ENCODE measurements at places on chromosomes 11 and 22. TPM values are rescaled to one million over a fixed set of nuclear protein-coding genes. Genes with fewer than 3 reads are reported as not detected.
A peak's percentile ranks its signal among the peaks of the same experiment; 100 is the strongest.

Gene SLC22A25
- total RNA-seq: not detected

Gene SGSM1
- total RNA-seq: 0.25 TPM

Gene SMIM35
- total RNA-seq: not detected

Gene INSC
- total RNA-seq: not detected

Gene RTN4RL2
- total RNA-seq: 0.09 TPM

Gene GLB1L3
- not detected for total RNA-seq

Gene PEX26
- total RNA-seq: 35.6 TPM

- no peaks in the 10 kb centered on the region for H3K27me3 ChIP-seq
- H3K36me3 ChIP-seq: no peaks in the 10 kb centered on the region
- DNase-seq: no peak
- no peaks in the 10 kb centered on the region for H3K4me1 ChIP-seq
- no peak overlapping the region for H3K4me3 ChIP-seq
These were observed 123.4 kb upstream of the CSNK2A3 start for GRCh38 chr11:11476499-11476898.

GRCh38 chr11:15927196-15927863 is 429.0 kb downstream of the SOX6 start:
- no peak overlapping the region for H3K4me3 ChIP-seq
- H3K36me3 ChIP-seq: no peaks in the 10 kb centered on the region
- DNase-seq: no peak
- H3K4me1 ChIP-seq: no peaks in the 10 kb centered on the region
- no peaks in the 10 kb centered on the region for H3K27me3 ChIP-seq

DNA sequence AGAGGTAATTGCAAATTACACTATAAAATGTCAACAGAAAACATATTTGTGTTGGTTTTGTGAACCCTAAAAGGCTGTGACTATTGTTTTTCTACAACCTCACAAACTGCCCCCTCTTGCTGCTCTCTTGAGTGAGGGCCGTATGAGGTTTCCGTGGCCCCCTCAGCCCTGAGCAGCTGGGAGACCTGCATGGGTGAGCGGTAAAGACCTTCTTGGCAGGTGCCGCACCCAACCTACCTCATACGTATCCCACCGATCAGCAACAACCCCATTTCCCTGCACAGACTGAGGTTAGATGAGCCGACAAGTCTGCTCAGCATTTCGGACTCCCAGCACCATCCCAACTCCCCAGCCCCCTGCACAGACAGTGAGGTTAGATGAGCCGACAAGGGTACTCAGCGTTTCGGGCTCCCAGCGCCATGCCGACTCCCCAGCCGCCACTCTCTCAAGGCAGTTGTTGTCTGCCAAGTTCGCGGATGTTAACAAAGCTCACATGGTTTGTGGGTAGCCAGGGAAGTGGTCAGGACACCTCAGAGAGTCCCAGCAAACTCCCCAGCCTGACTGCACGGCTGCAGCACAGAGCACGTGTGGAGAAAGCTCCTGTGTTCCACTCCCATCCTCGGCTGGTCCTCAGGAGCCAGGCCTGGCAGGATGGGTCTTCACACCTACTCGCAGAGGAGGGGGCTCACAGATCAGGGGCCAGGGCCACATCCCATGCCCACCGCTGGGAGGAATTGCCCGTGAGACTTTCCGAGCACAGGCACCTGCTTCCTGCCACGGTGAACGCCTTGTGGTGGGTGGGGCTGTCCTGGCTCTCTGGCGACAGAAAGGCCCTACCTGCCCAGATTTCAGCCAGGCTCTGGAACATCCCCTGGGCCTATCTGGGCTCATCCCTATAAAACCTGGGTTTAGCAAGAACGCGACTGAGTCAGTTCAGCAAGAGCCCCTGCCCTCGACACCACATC is 502.9 kb downstream of the BRD1 start:
- H3K27me3 ChIP-seq: no peaks in the 10 kb centered on the region
- H3K4me3 ChIP-seq: no peak overlapping the region
- no peak overlapping the region for H3K27ac ChIP-seq
- H3K4me1 ChIP-seq: no peaks in the 10 kb centered on the region

DNA sequence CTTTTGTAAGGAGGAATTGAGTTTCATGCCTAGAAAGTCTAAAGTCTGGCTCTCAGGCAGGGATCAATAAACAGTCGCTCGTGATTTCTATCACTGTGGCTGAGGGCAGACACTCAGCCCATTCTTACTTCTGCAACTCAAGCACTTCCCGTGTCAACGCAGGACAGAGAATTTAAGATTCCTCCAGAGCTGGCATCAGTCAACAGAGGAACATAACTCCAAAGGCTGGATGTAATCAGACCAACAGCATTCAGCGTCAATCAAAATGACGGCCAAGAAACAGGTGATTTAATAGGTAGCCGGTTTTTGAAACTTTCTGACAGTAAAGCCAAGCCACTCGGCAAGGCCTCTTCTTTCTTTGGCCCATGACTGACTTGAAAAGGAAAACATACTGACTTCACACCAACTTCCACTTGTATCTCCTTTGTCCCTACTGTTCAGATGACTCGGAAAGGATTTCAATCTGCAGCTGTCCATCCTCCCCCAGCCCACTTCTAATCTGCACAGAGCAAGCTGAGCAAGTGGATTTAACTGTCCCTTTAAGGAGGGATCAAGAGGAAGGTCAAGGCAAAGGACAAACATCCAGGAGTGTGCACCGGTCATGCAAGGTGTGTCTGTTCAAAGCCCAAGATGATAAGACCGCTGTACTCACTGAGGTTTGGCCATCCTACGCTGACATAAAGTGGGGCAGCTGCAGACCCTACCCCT is 9.5 kb downstream of the VPS37C start:
- H3K4me1 ChIP-seq: peaks cover 46% of the 10 kb centered on the region
- H3K27me3 ChIP-seq: no peaks in the 10 kb centered on the region
- peak overlapping the region; percentile 86 for H3K27ac ChIP-seq
- H3K4me3 ChIP-seq: no peak overlapping the region
- H3K36me3 ChIP-seq: no peaks in the 10 kb centered on the region

GRCh38 chr11:71147331-71147730 is 105.0 kb downstream of the SHANK2 start:
- peaks cover 22% of the 10 kb centered on the region for H3K27me3 ChIP-seq
- no peaks in the 10 kb centered on the region for H3K4me1 ChIP-seq
- H3K36me3 ChIP-seq: no peaks in the 10 kb centered on the region
- no peak for DNase-seq
- H3K4me3 ChIP-seq: no peak overlapping the region

DNA sequence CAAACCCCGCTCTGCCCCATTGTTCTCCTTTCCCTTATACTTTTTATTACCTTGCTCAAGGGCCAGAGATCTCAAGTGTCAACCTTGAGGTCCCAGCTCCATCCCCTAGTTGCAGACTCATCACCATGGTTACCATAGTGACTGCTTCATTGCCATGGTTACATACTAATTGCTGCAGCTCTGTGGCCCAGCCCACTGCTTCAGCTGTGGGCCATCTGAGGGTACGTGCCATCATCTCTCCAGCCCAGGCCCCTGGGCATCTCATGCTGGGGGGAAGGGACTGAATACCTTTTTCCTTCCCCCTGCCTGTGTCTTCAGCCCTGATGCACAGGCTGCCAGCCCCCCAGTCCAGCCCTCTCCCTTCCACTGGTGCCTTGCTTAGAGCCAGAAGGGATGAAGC is 22.2 kb downstream of the TREH start:
- no peaks in the 10 kb centered on the region for H3K27me3 ChIP-seq
- H3K4me1 ChIP-seq: no peaks in the 10 kb centered on the region
- no peak overlapping the region for H3K27ac ChIP-seq
- H3K36me3 ChIP-seq: peaks cover 15% of the 10 kb centered on the region
- H3K4me3 ChIP-seq: no peak overlapping the region
- no peak for DNase-seq

- H3K4me1 ChIP-seq: no peaks in the 10 kb centered on the region
- no peaks in the 10 kb centered on the region for H3K27me3 ChIP-seq
- DNase-seq: no peak
- H3K4me3 ChIP-seq: no peak overlapping the region
- no peak overlapping the region for H3K27ac ChIP-seq
These were observed 8.4 kb upstream of the MMP12 start for GRCh38 chr11:102883141-102883540.

GRCh38 chr11:67468456-67468758 is 644 bp downstream of the TMEM134 start:
- no peaks in the 10 kb centered on the region for H3K36me3 ChIP-seq
- peak overlapping the region; percentile 41 for H3K27ac ChIP-seq
- H3K4me3 ChIP-seq: peak overlapping the region; percentile 86

DNA sequence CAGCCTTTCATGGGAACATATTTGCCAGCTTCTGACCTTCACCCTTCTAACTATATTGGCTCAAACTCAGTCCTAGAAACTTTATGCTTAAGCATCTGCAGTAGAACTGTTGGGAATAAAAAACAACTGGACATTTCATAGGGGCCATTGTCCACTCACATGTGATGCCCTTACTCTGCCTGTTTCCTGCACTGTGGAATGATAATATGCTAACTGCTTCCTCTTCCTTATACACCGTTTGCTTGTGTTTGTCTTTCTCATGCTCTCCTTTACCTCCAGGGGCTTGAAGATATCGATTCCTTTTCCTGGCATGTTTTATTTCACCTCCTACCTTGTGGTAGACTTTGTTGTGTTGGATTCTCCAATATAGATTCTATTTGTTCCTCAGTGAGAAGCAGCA is 333.0 kb upstream of the DDI1 start:
- H3K36me3 ChIP-seq: no peaks in the 10 kb centered on the region
- H3K27me3 ChIP-seq: no peaks in the 10 kb centered on the region
- DNase-seq: no peak
- no peak overlapping the region for H3K4me3 ChIP-seq

GRCh38 chr11:3149852-3150188 is 15.3 kb downstream of the OSBPL5 start:
- no peak overlapping the region for H3K27ac ChIP-seq
- H3K36me3 ChIP-seq: no peaks in the 10 kb centered on the region
- DNase-seq: no peak
- peaks cover 43% of the 10 kb centered on the region for H3K4me1 ChIP-seq

DNA sequence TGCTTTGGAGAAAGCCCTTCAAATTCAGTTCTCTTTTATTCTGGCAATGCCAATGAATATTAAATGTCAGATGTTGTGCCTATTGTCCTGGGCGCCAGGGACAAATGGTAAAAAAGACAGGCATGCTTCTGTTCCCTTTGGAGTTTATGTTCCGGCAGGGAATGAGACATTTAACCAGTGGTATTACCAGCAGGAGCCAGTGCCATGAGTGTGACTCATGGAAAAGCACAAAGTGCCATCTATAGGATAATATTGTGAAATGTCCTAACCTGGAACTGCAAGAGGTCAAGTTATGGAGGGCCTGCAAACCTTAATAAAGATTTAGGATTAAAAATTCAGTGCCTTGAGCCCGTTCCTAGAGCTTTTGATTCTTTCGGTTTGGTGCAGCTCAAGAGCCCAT is 39.5 kb downstream of the REXO2 start:
- no peak for DNase-seq
- H3K27ac ChIP-seq: no peak overlapping the region
- H3K4me1 ChIP-seq: no peaks in the 10 kb centered on the region
- no peaks in the 10 kb centered on the region for H3K27me3 ChIP-seq
- H3K4me3 ChIP-seq: no peak overlapping the region
- no peaks in the 10 kb centered on the region for H3K36me3 ChIP-seq

DNA sequence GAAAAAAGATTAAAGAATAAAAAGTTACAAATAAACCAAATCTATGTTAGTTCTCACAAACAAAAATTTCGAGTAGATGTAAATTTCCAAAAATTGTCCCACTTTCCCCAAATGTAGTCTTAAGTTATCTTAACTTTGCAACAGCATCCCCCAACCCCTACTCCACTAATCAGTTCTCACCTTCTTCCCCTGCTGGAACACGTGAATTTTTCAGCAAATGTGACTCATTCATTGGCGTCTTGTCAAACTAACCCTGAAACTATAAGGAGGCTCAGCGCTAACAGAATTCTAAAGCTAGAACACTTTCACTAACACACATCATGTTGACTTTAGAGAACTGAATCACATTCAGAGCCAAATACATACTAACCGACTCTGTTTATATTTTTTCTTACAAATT is 46.1 kb downstream of the PHF21A start:
- no peaks in the 10 kb centered on the region for H3K27me3 ChIP-seq
- no peak for DNase-seq
- H3K36me3 ChIP-seq: no peaks in the 10 kb centered on the region

- DNase-seq: no peak
- H3K36me3 ChIP-seq: no peaks in the 10 kb centered on the region
- H3K27me3 ChIP-seq: peaks cover 17% of the 10 kb centered on the region
- peaks cover 8% of the 10 kb centered on the region for H3K4me1 ChIP-seq
These were observed 8.5 kb upstream of the GRAMD1B start for GRCh38 chr11:123421589-123421988.

DNA sequence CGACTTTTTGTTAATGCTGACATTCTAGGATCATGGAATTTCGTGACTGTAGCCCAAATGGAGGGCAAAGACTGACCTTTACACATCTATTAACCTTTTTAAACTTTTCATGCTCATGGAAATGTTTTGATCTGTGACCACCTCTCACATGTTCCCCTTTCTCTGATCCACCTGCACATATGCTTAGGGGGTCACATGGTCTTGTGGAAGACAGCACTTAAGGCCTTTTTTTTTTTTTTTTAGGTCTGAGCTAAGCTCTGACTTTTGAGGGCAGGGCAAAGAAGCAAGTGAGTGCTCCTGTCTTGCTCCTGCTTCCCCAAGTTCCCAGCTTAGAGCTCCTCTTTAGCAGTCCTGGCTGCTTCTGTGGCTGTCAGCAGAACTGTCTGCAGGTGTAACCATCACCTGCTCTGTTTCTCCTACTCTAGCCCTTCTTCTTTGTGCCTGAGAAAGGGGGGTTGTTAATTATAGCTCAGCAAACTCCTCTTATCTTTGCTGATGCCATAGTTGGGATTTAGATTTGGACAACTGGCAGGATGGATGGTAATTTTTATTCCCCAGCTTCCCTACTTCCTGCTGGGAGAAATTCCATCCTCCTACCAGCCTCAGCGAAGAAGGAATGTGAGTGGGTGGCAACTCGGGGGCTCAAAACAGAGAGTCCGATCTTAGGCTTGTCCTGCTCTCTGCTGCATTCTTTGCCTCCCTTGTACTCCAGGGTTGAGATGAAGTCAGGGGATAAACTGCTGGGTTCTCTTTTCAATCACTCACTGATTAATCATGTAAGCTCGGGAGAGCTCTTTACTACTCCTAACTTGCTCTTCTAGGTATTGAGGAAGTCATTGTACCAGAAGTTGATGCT is 64.4 kb downstream of the GRAMD1B start:
- H3K27ac ChIP-seq: peak overlapping the region; percentile 58
- H3K4me3 ChIP-seq: no peak overlapping the region
- H3K36me3 ChIP-seq: no peaks in the 10 kb centered on the region

- no peaks in the 10 kb centered on the region for H3K27me3 ChIP-seq
- no peak for DNase-seq
- no peaks in the 10 kb centered on the region for H3K4me1 ChIP-seq
- peaks cover 27% of the 10 kb centered on the region for H3K36me3 ChIP-seq
- peak overlapping the region; percentile 54 for H3K27ac ChIP-seq
These were observed 21.3 kb downstream of the TRMU start for GRCh38 chr22:46356496-46357480.

DNA sequence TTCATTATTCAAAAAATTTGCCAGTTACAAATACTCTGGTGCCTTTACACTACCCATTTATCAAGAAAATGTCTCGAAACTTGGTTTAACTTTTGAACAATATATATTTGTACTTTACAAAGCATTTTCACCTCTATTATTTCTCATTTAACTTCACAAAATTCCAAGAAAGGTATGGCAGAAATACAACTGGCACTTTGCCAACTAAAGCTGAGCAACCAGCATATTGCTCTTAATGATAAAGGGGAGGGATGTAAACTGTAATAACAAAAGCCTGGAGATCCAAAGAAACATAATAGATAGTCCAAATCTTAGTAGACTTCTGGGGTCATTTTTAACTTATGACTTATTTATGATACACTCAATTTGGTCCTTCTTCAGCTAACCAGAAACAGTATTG is 7.7 kb downstream of the PITPNB start:
- no peaks in the 10 kb centered on the region for H3K27me3 ChIP-seq
- no peak overlapping the region for H3K4me3 ChIP-seq
- H3K36me3 ChIP-seq: peaks cover 19% of the 10 kb centered on the region
- DNase-seq: peak; percentile 28
- H3K27ac ChIP-seq: peak overlapping the region; percentile 90
